ENCODE measurements at places on chromosomes 5 and 9. TPM values are rescaled to one million over a fixed set of nuclear protein-coding genes. Genes with fewer than 3 reads are reported as not detected.

DNA sequence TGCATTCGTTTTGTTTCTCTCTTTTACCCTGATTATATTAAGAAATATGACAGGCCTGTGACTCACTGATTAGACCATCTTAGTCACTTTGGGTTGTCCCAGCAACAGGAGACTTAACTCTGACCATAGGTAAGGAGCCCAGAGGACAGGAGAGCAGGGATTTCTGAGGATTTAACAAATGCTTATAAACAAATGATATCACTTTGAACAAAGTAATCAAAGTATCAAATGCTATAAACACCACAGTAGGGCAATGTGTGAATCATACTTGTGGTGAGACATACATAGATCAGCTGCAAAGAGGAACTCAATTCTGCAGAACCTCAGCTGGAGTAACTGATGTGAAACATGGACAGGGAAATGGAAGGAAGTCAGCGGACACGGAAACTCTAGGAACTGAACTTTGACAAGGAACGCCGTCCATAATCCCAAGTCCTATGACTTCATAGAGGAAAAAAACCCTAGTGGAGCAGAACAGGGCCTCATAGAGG is 190.6 kb upstream of the MSX2 start:
- no peak for DNase-seq

DNA sequence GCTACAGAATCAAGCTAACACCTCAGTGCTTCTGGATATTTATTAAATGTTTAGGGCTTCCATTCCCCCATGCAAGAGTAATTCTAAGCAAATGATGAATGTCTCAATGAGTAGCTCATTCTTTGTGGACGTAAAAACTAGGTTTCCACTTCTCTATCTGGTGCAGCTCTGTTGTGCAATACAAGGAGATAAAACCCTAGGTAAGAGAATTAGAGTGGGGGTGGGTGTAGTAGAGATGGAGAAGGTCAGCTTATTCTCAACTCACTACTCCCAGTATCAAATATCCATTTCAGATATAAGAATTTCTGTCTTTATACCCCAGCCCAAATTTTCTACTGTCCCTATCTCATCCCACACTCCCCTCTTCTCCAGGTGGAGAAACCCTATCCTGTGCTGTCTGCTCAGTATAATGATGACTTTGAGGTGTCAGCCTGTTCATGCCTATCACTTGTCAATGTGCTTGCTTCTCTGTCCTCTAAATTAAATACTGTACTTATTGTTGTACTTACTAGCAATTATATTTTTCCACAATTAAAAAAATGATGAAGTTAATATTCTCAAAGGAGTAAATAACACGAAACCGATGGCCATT is 4.3 kb upstream of the FYB1 start:
- no peak for DNase-seq

The C9orf153 gene
- 0.69 TPM for total RNA-seq

GRCh38 chr9:16434526-16434925 is 435.9 kb downstream of the BNC2 start:
- no peak for DNase-seq

GRCh38 chr5:173246511-173246910 is 11.5 kb upstream of the NKX2-5 start:
- no peak for DNase-seq

DNA sequence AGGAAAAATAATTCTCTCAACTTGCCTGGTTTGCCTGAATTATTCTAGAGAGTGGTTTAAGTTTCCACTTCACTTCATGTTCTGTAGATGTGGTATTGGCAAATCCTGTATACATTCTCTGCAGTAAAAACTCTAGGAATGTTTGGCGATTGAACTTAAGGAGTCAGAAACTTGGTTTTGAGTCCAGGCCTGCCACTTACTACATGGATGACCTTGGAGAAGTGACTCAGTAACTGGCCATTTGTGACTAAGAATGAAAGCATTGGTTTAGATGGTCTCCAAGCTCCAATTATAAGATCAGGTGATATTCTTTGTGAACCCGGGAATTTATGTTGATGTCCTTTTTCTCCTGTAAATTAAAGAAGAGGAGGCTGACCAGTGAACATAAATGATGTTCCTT is 233.8 kb downstream of the GAS1 start:
- DNase-seq, result no peak

DNA sequence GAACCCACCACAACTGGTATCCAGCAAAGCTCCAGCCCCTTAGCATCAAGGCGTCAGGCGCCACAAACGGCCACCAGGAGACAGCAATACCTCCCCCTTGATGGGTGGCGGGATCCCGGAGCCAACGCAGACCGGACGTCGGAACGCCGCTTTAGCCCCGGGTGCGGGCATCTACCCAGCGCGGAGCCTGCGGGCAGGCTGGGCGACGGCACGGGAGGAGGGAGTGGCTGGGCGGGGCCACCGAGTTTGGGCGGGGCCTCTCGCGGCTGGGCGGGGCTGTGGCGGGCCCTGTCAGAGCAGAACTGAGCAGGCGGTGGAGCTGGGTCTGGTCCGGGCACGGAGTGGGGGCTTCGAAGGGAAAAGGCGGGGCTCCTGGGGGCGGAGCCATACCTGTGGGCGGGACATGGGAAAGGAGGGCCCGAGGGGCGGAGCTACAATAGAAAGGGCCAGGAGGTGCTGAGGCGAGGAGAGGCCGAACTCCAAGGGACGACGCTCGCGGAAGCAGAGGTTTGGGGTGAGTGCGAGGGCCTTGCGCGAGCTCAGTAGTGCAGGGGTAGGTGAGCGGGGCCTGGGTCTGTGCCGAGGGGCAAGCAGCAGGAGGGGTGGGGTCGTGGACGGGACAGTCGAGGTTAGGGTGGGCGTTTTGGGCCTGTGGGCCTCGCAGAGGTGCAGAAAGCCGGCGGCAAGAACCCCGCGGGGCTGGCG is 40.2 kb upstream of the GARNL3 start:
- peak; percentile 85 for DNase-seq

The GOLM1 gene
- total RNA-seq, result 112 TPM
